ENCODE measurements at places on chromosomes 6 and 20.

- DNase-seq, result no peak
Measured at GRCh38 chr6:147226163-147226724, 22.0 kb downstream of the STXBP5 start.

- no peak for DNase-seq
Measured at GRCh38 chr6:132959639-132960326, 145.4 kb downstream of the RPS12 start.

DNA sequence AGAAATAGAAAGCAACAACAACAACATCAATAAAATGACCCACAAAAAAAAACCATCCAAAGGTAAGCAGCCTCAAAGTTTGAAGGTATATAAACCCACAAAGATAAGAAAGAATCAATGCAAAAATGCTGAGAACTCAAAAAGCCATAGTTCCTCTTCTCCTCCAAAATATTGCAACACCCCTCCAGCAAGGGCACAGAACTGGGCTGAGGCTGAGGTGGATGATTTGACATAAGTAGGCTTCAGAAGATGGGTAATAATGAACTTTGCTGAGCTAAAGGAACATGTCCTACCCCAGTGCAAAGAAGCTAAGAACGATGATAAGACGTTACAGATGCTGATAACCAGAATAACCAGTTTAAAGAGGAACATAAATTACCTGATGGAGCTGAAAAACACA is 188.8 kb upstream of the BTBD3 start:
- DNase-seq, result no peak

DNA sequence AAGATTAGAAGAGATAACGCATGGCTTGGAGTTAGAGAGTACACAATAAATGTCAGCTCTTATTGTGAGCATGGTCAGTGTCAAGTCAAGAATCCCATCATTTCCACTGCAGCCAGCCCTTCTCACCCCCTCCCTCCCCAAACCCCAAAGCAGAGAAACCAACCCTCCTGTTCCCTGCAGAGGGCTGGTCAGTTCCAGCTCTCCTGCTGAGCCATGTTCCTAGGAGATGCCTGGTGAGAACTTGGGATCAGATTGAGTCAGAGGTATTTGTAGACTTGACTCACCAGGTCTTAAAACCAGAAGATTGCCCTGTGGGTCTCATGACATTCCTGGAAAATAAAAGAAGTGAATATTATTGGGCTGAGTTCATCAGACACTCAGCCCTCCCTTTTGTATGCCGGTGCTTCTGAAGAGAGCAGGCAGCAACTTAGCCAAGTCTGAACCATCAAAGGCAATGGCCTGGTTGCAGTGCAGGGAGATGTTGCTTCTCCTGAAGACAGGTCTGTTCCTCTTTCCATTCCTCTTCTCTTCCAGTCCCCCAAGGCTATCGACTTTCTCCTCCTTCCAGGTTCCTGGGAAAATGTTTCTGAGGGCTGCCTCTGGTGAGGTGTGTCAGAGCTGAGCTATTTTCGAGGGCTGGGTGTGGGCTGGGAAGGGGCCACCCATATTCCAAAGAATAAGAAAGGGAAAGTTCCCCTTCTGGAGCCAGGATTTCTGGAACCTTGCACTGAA is 278.2 kb upstream of the SUPT3H start:
- no peak for DNase-seq

- peak; percentile 75 for DNase-seq
Measured at GRCh38 chr6:87729965-87730719, 28.1 kb upstream of the AKIRIN2 start.

GRCh38 chr6:1514078-1514477 is 95.6 kb upstream of the FOXC1 start:
- DNase-seq, result no peak

- no peak for DNase-seq
Measured at GRCh38 chr6:106373502-106374239, 13.2 kb downstream of the CRYBG1 start.
